ENCODE measurements at places on chromosomes 1 and 21. TPM values are rescaled to one million over a fixed set of nuclear protein-coding genes. Genes with fewer than 3 reads are reported as not detected.

NVL gene
- total RNA-seq = 22.5 TPM

LRRN2 gene
- not detected for total RNA-seq

KPRP gene
- total RNA-seq = not detected

DNA sequence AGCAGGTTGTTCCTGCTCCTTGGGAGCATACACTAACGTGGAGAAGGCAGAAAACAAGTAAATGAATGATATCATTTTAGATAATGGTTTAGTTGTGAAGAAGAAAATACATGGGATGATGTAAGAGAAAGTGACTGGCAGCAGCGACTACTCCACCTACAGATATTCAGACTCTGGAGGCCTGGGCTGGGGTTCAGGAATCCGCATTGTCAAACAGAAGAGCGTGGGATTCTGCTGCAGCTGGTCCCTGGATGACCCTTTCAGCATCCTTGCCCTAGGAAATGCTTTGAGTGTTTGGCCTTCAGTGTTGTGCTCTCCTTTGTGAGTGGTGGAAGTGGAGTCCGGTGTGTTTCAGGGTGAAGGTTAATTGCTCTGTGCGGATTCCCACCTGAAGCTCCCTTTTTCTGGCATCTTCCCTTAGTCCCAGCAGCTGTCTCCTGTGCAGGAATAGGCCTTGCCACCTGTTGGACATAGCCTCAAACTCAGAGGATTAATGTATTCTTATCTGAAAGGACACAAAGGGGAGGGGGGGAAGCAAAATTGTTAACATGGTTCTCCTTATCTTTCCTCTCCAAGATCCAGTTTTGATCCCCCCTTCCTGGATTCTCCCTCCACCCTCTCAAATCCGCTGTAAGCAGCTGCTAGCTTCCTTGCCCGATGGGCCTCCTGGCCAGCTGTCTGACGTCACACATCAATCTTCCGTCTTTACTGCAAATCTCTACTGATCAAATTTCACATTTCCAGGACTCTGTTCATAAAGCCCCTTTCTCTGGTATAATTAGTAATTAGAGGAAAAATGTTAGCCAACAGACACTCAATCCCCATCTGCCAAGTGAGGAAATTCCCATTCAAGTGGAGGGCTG lies 68.3 kb upstream of the SPAG17 start:
- H3K4me1 ChIP-seq = peaks cover 2% of the 10 kb centered on the region
- H3K27me3 ChIP-seq = no peaks in the 10 kb centered on the region
- no peaks in the 10 kb centered on the region for H3K36me3 ChIP-seq
- H3K4me3 ChIP-seq = no peak overlapping the region

- DNase-seq = no peak
- H3K4me3 ChIP-seq = no peak overlapping the region
- peaks cover 9% of the 10 kb centered on the region for H3K27me3 ChIP-seq
- H3K36me3 ChIP-seq = no peaks in the 10 kb centered on the region
- H3K27ac ChIP-seq = no peak overlapping the region
- H3K4me1 ChIP-seq = no peaks in the 10 kb centered on the region
Observed at GRCh38 chr21:44354775-44355771, 1.7 kb downstream of the TRPM2 start.

- no peak for DNase-seq
- peaks cover 47% of the 10 kb centered on the region for H3K4me1 ChIP-seq
- H3K27ac ChIP-seq = peak overlapping the region; percentile 84
- no peaks in the 10 kb centered on the region for H3K36me3 ChIP-seq
Observed at GRCh38 chr1:27144920-27145661, 9.8 kb downstream of the SLC9A1 start.

GRCh38 chr21:28268685-28269084 lies 724.0 kb downstream of the LTN1 start:
- no peaks in the 10 kb centered on the region for H3K36me3 ChIP-seq
- DNase-seq = no peak
- no peaks in the 10 kb centered on the region for H3K27me3 ChIP-seq
- H3K27ac ChIP-seq = no peak overlapping the region
- peaks cover 8% of the 10 kb centered on the region for H3K4me1 ChIP-seq

DNA sequence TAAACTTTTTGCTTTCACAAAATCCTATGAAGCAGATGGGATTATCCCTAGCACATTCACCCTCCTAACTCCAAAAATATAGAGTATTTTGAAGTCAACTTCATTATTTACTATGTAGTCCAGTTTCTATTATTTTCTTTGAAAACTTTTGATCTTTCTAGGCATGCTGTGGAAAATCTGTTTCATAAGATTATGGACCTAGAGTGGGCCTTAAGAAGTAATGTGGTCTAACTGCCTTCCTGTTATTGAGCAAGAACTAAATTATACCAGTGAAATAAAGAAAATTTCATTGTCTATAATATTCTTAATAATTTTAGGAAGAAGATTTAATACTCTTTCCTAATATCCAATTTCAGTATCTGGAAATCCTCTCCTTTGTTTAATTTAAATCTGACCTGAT lies 58.1 kb downstream of the PRKACB start:
- H3K27ac ChIP-seq = no peak overlapping the region
- peaks cover 1% of the 10 kb centered on the region for H3K4me1 ChIP-seq
- H3K27me3 ChIP-seq = no peaks in the 10 kb centered on the region
- no peak overlapping the region for H3K4me3 ChIP-seq

- H3K36me3 ChIP-seq = no peaks in the 10 kb centered on the region
- peaks cover 8% of the 10 kb centered on the region for H3K27me3 ChIP-seq
- peaks cover 18% of the 10 kb centered on the region for H3K4me1 ChIP-seq
- no peak for DNase-seq
- peak overlapping the region; percentile 91 for H3K4me3 ChIP-seq
Observed at GRCh38 chr1:248871837-248872401, 13.0 kb upstream of the ZNF692 start.
